NCI-H1436 treated with DMSO at 0.1 percent for 48 hours (cell line): ENCODE measurements at places on chromosomes 4 and X.

DNA sequence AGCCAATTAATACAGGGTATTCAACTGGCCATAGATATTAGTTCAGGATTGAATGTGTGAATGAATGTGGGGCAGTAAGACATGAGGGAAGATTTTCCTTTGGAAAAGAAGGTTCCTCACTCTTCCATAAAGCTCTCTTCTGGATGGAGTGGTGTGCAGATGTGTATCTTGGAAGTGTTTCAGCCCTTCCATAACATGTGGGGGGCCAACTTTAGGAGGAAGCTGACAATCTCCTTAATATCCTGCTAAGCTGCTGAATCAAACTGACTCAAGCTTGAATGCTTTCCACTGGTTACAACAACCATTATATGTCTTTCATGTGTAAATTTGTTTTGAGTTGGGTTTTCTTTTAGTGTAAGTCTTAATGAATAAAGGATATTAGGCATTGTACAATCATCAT lies 40.3 kb downstream of the FANCB start:
- no peak for DNase-seq

DNA sequence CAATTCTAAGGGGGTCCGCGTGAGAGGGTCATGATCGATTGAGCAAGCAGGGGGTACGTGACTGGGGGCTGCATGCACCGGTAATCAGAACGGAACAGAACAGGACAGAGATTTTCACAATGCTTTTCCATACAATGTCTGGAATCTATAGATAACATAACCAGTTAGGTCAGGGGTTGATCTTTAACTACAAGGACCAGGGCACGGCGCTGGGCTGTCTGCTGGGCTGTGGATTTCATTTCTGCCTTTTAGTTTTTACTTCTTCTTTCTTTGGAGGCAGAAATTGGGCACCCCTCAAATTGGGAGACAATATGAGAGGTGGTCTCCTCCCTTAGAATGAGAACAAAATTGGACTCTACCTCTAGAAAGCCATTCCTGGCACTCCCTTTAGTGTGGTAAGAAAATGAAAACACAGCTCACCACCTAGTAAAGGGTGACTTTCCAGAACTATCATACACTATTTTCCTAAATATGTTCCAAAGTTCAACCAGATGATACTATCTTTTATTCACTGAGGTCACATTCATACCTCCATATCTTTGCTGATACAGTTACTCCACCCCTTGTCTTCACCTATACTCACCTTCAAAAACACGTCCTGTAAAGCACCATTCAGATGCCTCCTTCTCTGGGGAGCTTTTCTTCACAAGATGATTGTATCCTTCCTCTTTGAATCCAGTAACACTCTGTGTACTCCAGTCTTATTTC lies 1058.3 kb upstream of the SLIT2 start:
- DNase-seq = no peak

- no peak for DNase-seq
Observed at GRCh38 chr4:112564706-112565270, 48.8 kb upstream of the NEUROG2 start.

DNA sequence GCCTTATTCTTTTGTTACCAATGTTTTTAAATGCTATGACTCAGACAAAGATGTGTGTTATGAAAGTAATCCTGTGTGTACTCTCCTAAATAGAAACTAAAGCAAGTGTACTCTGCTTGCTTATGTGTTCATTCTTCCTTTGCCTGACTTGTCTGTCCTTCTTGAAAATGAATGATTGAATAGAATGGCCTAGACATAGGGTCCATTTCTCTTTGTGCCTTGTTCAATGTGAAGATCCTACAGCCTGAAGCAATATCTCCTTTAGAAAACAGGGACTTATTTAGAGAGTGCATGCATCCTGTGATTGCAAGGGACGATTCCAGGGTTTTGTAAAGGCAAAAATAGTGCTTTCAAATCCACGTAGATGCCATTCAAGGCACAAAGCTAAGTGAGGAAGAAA lies 343.6 kb upstream of the TACR3 start:
- no peak for DNase-seq

GRCh38 chrX:54182194-54182863 lies 725 bp downstream of the FAM120C start:
- DNase-seq = peak; percentile 6

DNA sequence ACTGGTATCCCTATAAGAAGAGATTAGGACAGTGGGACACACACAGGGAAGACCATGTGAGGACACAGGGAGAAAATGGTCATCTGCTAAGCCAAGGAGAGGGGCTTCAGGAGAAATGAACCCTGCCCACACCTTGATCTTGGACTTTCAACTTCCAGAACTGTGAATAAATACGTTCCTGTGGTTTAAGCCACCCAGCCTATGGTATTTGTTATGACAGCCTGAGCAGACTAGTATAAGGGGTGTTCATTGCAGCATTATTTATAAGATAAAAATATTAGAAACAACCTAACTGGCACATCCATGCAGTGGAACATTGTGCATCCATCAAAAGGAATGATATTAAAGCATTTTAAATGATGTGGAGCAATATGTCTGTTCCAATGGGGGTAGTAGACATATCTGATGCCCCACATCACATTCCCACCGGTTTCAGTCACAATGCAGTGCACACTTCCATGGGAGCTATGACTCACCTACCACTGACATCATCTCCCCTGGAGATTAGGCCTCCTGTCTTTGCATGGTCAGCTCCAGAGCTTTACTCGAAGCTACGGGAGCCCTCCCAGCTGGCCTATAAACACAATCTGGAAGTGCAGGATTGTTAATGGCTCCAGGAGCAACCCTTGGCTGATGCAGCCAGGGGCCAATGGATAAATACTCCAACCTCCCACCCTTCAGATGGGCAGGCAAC lies 38.9 kb upstream of the MAMLD1 start:
- no peak for DNase-seq

GRCh38 chr4:134862116-134862515 lies 660.5 kb upstream of the PABPC4L start:
- DNase-seq = no peak

- no peak for DNase-seq
Observed at GRCh38 chrX:103155201-103155600, 59.7 kb upstream of the BEX4 start.

- no peak for DNase-seq
Observed at GRCh38 chr4:145861336-145862318, 77.0 kb downstream of the ZNF827 start.

DNA sequence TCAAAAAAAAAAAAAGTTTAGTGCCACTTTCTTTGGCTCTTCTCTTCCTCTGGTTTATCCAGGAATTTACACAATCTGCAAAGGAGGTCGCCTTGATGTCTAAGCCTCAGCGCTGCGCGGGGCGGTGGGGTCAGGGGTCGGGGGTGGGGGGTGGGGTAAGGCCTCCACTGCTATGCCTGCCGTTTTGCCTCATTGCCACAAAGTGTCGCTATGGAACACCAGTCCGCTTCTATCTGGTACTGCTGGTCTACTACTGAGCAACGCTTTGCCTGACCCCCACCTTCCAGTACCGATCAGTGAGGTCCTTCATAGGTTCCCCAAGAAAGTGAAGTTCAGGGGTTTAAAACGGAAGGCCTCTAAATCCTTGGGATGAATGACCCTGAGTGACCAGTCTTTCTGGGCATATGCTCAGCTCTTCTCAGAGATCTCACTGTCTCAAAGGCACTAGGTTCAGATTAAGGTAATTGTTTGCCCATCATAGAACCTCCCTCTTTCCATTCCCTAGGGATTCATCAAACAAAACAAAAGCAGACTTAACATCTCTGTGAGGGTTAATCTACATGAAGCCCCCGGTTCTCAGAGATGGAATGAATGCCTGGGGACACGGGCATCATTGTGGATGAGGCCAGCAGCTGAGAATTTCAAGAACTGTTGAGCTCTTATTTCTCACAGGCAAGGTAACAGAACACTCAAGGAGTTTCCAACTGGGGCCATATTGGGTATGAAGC lies 16.9 kb upstream of the TSR2 start:
- no peak for DNase-seq

DNA sequence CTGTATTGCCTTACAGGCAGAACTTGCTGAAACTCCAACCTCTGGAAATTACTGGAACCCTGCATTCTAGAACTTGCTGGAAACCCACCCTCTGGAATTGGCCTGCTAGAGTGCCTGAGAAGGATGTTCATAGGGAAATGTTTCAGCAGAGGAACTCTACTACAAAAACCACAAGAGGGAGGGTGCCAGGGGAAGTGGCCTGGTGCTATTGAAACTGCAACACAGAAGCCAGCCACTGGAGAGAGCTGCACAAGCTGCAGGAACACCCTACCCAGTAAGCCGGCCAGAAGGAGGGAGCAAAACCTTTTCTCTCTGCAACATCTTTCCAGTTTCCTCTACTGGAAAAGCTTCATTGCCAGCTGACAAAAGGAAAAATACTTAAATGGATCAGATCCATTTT lies 2.5 kb upstream of the BRWD3 start:
- no peak for DNase-seq

DNA sequence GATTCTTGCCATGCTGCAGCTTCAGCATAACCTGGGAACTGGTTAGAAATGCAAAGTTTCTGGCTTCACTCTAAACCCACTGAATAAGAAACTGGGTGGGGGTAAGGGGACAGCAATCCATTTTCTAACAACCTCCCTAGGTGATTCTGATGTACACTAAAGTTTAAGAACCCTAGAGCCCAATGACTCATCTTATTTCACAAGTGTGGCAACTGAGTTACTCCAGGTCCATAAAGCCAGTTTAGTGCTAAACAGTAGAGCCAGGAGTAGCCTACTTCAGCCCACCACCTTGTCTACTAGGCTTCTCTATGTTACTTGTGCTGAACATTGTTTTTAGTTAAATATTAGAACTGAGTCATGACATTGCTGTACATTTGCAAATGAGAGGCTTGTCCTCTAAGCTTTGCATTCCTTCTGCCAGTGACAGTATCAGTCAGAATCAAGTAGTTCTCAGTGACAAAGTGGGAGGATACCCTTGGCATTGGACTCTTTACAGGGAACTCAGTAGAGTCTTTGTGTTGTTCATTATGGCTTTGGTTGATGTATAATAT lies 518.0 kb downstream of the RPA4 start:
- no peak for DNase-seq

- no peak for DNase-seq
Observed at GRCh38 chrX:39398215-39398962, 597.1 kb downstream of the MID1IP1 start.

- no peak for DNase-seq
Observed at GRCh38 chr4:5742968-5743367, 32.0 kb downstream of the EVC start.

- no peak for DNase-seq
Observed at GRCh38 chrX:49958727-49959485, 36.5 kb downstream of the CLCN5 start.

DNA sequence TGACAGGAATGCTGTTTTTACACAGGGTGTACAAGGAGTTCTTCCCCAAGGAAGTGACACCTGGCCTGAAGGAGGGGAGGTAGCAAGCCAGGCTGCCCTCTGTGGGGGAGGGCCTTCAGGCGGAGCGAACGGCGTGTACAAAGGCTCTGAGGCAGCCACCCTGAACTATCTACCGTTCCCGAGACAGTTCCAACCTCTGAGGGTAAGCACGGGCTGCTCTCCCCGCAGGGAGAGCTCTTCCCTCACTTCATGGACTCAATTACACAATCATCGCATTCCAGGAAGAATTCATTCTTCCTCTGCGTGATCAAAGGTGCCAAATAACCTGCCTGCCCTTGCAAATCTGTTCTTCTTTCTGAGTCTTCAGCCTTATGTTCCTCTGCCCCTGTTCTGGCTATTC lies 4.8 kb downstream of the ELK1 start:
- DNase-seq = no peak

GRCh38 chrX:1325515-1326116 lies 11.0 kb upstream of the IL3RA start:
- DNase-seq = no peak

DNA sequence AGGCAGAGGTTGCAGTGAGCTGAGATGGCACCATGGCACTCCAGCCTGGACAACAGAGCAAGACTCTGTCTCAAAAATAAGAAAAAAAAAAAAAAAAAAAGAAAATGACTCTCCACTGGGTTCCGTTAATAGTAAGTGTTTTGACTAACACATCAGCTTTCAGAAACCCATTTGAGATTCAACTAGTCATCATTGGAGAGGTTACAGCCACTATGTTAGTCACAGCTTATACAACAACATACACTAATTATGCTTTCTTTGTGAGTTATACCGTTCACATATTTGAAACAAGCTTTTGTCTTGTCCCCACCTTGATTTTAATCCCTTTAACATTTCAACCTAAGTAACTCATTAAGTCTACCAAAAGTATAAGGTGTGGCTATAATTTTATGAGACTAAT lies 48.2 kb downstream of the HADH start:
- no peak for DNase-seq

DNA sequence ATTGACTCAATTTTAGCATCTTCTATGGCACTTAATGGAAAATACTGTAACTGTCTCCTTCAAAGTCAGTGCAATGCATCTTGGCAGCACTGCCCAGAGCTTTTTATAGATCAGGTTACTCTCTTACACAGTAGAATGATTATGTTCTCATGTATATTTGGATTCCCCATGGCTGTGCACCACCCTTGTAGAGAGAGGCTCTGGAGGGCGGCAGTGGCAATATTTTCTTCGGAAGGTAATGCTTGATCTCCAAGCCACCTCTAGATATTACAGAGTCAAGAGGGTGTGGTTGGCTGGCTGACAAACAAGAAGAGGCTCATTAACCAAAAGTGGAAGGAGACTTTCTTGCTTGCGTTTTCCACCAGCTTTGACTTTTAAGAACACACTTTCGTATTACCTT lies 72.8 kb upstream of the ARSJ start:
- DNase-seq = peak; percentile 74

DNA sequence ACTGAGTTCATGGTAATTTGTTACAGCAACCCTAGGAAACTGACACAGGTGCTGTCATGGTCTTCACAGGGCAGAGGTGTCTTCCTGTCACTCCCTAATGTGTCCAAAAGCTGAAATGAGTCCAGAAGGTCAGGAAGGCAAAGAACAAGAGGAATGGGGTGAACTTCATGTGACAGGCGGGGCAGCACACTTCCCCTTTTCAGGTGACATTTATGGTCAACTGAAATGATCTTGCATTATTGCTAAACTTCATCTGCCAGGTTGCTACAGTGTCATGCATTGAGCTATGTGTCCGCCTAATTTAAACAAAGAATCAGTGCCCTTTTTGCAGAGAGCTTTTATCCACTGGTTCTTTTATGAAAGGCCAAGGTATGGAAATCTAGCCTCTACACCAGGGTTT lies 15.9 kb upstream of the CCDC149 start:
- no peak for DNase-seq

DNA sequence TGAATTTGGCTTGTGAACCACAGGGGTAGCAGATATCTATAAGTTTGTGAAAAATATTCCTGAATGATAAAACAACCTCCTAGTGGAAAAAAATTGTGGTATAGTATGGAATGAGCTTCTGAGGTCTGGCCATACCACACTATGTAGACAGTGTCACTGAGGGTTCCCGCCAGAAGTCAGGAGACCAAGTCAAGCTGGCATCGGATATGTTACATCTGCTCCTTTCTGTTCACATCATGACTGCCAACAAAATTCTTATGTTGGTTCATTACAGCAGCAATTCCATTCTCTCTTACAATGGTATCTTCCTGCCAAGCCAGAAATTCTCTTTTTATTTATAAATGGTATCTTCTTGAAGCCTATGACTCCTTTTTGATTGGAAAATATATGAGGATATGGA lies 273.0 kb downstream of the PPP3CA start:
- no peak for DNase-seq
